ENCODE measurements at places on chromosomes 5 and 9.

DNA sequence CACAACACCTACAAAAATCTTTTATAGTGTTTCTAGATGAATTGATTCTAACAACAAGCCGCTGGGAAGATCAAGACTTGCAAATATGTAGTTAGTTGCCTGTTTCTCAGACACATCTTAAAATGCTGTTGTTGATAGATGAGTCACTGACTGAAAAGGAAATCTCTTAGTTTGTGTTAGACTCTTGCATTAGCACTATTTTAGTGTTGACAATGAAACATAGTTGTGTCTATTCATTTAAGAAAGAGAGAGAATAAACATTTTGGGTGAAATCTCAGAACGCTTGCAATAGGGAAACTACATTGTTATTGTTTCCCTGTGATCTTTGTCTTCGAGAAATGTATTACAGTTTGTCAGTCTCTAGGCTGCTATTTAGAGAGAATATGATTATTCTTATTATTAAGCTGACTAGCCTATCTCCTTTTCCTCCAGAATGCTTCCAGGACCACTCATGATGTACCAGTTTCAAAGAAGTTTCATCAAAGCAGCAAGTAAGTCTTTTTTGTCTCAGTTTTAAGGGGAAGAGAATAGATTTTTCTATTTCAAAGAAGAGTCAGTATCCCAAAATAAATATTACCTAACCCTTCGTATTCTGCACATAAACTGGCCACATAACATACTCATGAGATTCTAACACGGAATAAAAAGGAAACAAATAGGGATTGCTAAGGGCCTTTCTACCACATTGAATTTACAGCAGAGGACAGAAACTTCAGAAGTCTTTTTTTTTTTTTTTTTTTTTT lies 285.6 kb downstream of the ARHGAP26 start:
- H3K4me3 ChIP-seq: peak overlapping the region; percentile 29
- no peaks in the 10 kb centered on the region for H3K27me3 ChIP-seq
- H3K27ac ChIP-seq: peak overlapping the region; percentile 97
- peaks cover 83% of the 10 kb centered on the region for H3K4me1 ChIP-seq

DNA sequence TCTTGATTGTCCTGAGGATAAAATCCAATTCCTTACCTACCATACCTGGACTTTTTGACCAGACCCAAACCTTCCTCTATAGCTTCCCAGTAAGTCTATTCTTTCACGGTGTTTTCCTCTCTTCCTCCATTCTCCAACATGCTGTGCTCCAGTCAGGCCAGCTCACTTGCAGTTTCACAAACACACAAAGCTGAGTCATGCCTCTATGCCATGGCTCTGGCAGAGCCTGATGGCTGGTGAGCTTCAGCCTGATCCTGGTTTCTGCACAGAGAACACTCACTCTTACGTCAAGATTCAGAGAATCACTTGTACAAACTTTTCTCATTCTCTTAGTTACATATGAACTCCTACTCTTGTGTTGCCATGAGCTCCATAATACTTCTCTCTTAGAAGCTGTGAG lies 27.7 kb upstream of the PAX5 start:
- H3K27me3 ChIP-seq: peaks cover 35% of the 10 kb centered on the region
- DNase-seq: no peak
- H3K36me3 ChIP-seq: no peaks in the 10 kb centered on the region
- no peak overlapping the region for H3K27ac ChIP-seq

- H3K4me1 ChIP-seq: no peaks in the 10 kb centered on the region
- no peaks in the 10 kb centered on the region for H3K27me3 ChIP-seq
- no peaks in the 10 kb centered on the region for H3K36me3 ChIP-seq
- H3K27ac ChIP-seq: no peak overlapping the region
- DNase-seq: no peak
- H3K4me3 ChIP-seq: no peak overlapping the region
These were observed 71.6 kb downstream of the LRRC70 start for GRCh38 chr5:62650197-62650596.

DNA sequence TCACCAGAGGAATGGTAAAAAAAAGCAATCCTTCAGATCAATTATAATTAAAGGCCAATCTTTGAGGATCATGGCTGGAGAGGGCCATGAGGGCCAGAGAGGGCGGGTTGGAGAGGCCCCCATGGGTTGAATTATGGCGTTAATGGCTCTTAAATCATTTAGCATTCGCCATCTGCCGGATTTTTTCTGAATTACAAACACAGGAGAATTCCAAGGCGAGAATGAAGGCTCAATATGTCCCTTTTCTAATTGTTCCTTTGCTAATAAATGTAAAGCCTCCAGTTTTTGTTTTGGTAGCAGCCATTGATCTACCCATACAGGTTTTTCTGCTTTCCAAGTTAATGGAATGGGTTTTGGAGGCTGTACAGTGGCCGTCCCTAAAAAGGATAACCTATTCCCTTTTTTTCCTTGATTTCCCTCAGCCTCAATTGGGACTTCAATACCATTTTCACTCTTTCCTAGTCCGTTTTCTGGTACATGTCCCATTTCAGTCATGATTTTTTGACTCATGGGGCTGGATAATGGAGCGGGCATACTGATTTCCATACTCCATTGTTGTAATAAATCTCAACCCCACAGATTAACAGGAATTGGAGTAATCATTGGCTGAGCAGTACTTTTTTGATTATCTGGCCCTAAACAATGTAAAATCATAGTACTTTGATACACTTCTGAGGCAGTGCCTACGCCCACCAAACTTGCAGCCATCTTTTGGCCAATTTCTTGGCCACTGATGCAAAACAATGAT lies 6.7 kb upstream of the TMEM141 start:
- no peaks in the 10 kb centered on the region for H3K36me3 ChIP-seq
- H3K27me3 ChIP-seq: peaks cover 21% of the 10 kb centered on the region
- DNase-seq: no peak

- no peaks in the 10 kb centered on the region for H3K36me3 ChIP-seq
- no peak overlapping the region for H3K27ac ChIP-seq
These were observed 85.0 kb downstream of the ROR2 start for GRCh38 chr9:91865041-91865440.

DNA sequence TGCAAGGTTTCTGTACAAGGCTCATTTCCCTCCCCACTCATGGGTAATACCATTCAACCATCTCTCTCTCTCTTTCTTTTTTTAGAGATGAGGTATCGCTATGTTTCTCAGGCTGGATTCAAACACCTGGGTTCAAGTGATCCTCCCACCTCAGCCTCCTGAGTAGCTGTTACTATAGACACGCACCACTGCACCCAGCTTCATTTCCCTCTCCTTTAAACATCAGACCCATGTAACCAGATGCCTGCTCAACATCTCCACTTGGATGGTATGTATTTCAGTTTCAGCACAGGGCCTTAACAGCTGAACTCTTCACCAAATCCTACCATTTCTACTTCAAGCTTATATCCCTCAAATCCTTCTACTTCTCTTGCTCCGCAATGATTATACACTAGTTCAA lies 117.4 kb downstream of the SSBP2 start:
- H3K36me3 ChIP-seq: peaks cover 3% of the 10 kb centered on the region
- H3K27me3 ChIP-seq: no peaks in the 10 kb centered on the region
- no peak for DNase-seq
- no peak overlapping the region for H3K27ac ChIP-seq

DNA sequence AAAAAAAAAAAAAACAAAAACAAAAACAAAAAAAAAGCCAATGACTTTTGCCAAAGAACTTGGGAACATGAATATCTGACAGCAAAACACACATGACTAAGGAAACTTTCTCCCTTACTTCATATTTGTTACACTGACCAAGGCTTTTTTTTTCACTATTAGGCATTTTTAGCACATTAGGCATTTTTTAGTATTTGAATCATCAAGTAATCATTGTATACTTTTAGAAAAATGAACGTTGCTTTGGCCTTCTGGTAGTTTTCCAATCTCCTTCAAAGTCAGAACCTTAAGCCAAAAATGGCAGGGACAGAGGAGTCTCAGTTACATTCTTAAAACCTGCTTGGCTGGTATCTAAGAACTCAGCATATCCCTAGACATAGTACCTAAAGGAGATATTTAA lies 19.3 kb downstream of the NREP start:
- H3K4me1 ChIP-seq: peaks cover 54% of the 10 kb centered on the region
- H3K36me3 ChIP-seq: peaks cover 11% of the 10 kb centered on the region
- DNase-seq: no peak
- no peak overlapping the region for H3K4me3 ChIP-seq
- H3K27ac ChIP-seq: no peak overlapping the region

GRCh38 chr5:95870105-95870672 lies 47.7 kb upstream of the GLRX start:
- peak overlapping the region; percentile 97 for H3K27ac ChIP-seq
- H3K27me3 ChIP-seq: no peaks in the 10 kb centered on the region
- peaks cover 7% of the 10 kb centered on the region for H3K36me3 ChIP-seq

- no peak overlapping the region for H3K27ac ChIP-seq
- no peaks in the 10 kb centered on the region for H3K36me3 ChIP-seq
- DNase-seq: no peak
- H3K27me3 ChIP-seq: no peaks in the 10 kb centered on the region
These were observed 14.0 kb upstream of the CFAP95 start for GRCh38 chr9:69806627-69807026.

DNA sequence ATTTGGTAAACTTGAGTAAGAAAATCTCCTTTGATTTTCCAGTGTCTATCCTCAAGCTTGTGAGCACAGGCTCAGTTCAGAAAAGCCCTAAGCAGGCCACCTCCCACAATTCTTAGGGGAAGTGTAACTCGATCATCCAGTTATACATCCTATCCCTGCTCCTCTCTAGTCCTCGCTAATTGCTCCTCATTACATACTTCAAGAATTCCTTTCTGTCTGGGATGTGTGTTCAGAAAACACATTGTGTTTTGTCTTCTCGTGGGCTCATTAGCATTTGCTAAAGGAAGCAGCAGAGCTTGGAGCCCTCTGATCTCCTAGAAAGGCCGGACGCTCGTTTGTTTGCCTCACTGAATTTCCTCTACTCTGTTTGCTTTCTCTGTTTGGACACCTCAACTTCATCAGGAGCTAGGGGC lies 268.2 kb upstream of the RFX3 start:
- no peaks in the 10 kb centered on the region for H3K4me1 ChIP-seq
- H3K27ac ChIP-seq: no peak overlapping the region
- no peak overlapping the region for H3K4me3 ChIP-seq
- H3K27me3 ChIP-seq: peaks cover 8% of the 10 kb centered on the region

- H3K27me3 ChIP-seq: peaks cover 2% of the 10 kb centered on the region
- peaks cover 8% of the 10 kb centered on the region for H3K4me1 ChIP-seq
- H3K27ac ChIP-seq: no peak overlapping the region
- no peak overlapping the region for H3K4me3 ChIP-seq
- no peaks in the 10 kb centered on the region for H3K36me3 ChIP-seq
These were observed 28.0 kb upstream of the ERAP1 start for GRCh38 chr5:96835791-96836191.

DNA sequence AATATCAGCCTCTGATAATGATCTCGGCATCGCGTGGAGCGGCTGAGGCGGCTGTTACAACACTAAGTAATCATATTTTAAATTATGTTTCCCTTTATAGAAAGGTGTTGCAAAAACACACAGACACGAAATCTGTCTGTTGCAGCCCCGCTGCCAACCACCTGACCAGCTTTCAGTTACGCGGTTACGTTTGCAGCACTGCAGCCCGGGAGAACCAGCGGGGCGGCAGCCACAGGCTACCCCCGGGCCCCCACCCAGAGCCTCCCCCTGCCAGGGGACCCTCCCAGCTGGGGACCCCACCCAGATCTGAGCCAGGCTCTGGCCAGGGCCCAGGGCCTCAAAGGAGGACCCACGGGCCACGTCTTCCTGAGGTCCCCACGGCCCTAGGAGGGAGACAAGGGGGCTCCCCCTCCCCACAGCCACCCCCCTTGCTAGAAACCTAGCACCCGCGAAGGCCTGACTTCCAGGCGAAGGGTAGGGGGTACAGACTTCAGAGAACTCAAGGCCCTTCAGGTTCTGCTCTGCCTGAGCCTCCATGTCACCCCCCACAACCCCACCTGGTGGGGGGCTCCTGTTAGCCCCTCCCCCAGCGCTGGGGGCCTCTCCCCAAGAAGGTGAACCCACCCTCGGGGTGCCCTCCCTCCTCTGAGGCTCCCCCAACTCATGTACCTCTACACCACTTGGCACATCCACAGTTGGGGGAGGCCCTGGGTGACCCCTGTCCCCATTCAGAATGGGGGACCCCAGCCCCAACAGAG lies 6.0 kb downstream of the NACC2 start:
- H3K4me1 ChIP-seq: no peaks in the 10 kb centered on the region
- no peak for DNase-seq
- H3K4me3 ChIP-seq: no peak overlapping the region
- no peak overlapping the region for H3K27ac ChIP-seq

- DNase-seq: no peak
- peak overlapping the region; percentile 3 for H3K27ac ChIP-seq
- no peak overlapping the region for H3K4me3 ChIP-seq
These were observed 36.5 kb upstream of the SH3PXD2B start for GRCh38 chr5:172490514-172491461.

- no peak overlapping the region for H3K27ac ChIP-seq
- DNase-seq: no peak
- H3K4me1 ChIP-seq: peaks cover 5% of the 10 kb centered on the region
- H3K4me3 ChIP-seq: no peak overlapping the region
These were observed 188.2 kb downstream of the ARRDC3 start for GRCh38 chr5:91194824-91195381.

DNA sequence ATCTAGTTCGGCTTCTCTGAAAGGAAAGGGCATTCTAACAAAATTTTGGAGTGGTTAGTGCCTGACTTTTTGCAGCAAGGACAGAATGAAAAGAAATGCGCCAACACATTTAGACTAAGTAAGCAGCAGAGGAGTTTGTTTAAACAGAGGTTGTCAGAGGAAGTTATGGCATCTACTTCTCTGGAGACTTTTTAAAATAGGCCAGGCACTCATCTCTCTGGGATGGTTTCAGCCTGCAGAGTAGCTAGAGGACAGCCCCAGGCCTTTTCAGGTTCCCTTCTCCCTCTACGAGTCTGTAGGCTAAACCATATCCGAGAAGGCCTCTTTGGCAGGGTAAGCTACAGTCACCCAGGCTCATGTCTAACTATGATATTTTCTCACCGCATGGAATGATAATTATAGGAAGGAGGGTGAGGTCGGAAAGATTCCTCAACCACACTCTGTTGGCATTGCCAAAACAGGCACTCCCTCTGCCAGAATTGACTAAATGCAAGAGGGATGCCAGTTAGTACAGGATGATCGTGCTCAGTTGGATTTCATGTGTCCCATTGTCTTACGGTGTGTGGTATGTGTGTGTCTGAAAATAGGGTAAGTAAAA lies 1.4 kb upstream of the CTXN3 start:
- H3K4me3 ChIP-seq: no peak overlapping the region
- H3K36me3 ChIP-seq: no peaks in the 10 kb centered on the region
- H3K27me3 ChIP-seq: peaks cover 13% of the 10 kb centered on the region
- no peaks in the 10 kb centered on the region for H3K4me1 ChIP-seq
- H3K27ac ChIP-seq: no peak overlapping the region

DNA sequence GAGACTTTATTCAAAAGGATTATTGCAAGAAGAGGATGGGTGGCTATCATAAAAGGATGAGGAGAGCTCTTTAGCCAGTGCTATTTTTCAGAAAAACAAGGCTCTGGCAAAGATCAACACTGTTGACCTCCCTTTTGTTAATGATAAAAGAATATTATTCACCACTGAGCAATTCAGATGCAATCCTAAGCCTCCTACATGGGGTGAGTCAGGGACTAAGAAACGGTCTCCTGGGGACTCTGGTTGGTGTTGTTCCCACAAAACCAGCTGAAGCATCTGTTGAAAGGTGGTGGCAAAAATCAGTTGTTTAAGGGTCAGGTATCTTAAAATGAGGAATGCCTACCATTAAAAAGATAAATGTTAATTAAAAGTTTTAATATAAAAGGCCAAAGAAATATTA lies 7.7 kb upstream of the GCNT1 start:
- peaks cover 9% of the 10 kb centered on the region for H3K36me3 ChIP-seq
- H3K4me3 ChIP-seq: no peak overlapping the region
- no peaks in the 10 kb centered on the region for H3K27me3 ChIP-seq
- peaks cover 24% of the 10 kb centered on the region for H3K4me1 ChIP-seq
- no peak overlapping the region for H3K27ac ChIP-seq
